LNCaP clone FGC (cell line): ENCODE measurements at places on chromosomes 2 and 18.

DNA sequence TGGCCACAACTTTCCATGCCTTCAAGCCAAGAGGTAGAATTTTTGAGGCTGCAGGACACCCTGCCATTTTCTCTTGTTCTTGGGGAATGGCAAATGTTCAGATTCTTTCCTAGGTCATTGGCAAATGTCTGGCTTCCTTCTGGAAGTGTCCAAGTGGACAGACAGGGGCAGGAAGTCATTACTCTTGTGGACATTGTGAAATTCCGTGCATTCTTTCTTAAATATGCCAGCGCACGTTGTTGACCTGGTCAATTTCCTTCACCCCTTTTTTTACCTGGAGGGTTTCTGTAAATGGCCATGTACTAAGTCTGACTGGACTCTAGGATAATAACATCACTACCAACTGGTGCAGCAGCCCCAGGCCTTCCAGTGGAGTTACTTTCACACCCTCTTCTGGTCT is 13.9 kb downstream of the ASB18 start:
- no peak for DNase-seq

- DNase-seq: no peak
These were observed 694 bp downstream of the THSD7B start for GRCh38 chr2:136766073-136766404.

GRCh38 chr2:35080231-35080910 is 1275.2 kb upstream of the CRIM1 start:
- DNase-seq: no peak

GRCh38 chr2:241115361-241115760 is 13.3 kb upstream of the MTERF4 start:
- no peak for DNase-seq

DNA sequence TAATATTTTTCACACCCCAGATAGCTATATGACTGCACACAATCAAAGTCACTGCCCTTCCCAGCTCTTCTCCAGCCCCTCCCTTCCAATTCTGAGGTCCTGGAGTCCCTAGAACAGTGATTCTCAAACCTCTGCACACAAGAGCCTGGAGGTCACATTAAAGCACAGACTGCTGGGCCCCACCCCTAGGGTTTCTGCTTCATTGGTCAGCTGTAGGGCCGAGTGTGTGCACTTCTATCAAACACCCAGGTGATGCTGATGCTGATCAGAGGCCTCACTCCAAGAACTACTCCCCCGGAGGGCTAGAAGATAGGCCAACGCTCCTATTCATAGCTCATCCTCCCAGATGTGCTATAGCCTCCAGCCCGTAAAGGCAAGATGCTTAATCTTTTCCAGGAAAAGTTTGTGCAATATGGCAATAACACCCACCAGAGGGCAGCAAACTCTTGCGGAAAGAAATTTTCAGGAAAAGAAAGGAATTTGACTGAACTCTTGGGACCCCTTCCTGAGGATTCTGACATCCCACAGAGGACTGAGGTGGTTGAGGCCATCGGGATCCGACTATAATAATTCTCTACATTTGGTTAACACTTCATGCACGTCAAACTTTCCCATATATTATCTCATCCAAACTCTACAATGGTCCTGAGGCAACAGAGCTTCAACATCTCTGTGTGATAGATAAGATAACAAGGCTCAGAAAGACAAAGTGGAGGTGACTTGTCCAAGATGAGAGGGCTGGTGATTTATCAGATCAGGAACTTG is 194.2 kb upstream of the PKDCC start:
- no peak for DNase-seq

DNA sequence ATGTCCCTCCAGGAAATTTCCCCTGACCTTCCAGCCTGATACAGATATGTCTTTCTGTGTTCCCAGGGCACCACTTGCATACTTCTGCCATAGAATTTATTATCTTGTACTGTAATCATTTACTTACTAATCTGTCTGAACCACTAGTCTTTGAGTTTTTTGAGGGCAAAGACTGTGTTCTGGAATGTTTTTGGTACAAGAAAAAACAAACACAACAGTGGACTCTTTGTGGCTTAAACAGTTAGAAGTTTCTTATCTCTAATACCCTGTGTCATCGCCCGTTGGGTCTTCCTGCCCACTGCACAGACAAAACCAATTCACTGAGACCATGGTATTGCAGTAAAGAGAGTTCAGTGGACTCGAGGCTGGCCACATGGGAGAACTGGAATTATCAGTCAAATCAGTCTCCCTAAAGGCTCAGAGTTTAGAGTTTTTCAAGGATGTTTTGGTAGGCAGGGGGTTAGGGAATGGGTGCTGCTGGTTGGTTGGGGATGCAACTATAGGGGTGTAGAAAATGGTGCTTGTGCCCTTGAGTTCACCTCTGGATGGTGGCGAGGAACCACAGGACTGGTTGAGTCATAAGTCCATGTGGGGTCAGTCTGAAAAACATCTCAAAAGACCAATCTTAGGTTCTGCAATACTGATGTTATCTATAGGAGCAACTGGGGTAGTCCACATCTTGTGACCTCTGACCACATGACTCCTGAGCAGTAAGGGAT is 20.3 kb downstream of the RALB start:
- DNase-seq: no peak

DNA sequence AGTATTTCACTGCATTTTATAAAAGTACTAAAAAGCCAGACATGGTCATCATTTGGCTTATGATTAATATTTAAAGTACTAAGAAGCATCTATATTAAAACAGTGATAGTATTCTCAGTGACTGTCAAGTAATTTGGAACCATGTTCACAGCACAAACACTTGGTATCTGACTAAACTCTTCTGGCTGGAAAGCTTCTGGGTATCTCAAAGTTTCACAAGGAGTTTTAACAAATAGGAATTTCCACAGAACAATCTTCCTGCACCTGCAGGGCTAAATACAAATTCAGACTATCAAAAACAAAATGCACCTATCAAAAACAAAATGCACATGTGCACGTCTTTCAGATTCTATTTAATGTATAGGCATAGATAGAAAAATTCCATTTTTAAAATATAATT is 158.8 kb downstream of the L3MBTL4 start:
- DNase-seq: no peak

- no peak for DNase-seq
These were observed 274.1 kb upstream of the MC4R start for GRCh38 chr18:60646725-60647124.

GRCh38 chr2:135454608-135455007 is 76.4 kb downstream of the ZRANB3 start:
- DNase-seq: no peak

- DNase-seq: no peak
These were observed 34.6 kb upstream of the C2orf15 start for GRCh38 chr2:99106913-99107312.
